AG04449 (cell line): ENCODE measurements at places on chromosomes 16 and 17.

DNA sequence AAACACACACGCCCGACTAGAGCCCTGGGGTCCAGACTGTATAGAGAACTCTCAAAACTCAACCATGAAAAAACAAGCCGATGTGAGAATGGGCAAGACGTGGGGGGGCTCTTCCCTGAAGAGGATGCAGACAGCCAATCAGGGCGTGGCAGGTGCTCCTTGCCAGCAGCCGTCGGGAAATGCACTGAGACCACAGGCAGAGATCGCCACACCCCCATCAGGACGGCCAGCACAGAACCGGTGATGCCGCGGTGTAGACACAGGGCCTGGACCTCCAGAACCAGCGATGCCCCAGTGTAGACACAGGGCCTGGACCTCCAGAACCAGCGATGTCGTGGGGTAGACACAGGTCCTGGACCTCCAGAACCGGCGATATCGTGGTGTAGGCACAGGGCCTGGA lies 169.2 kb downstream of the LAT start:
- DNase-seq, result no peak

DNA sequence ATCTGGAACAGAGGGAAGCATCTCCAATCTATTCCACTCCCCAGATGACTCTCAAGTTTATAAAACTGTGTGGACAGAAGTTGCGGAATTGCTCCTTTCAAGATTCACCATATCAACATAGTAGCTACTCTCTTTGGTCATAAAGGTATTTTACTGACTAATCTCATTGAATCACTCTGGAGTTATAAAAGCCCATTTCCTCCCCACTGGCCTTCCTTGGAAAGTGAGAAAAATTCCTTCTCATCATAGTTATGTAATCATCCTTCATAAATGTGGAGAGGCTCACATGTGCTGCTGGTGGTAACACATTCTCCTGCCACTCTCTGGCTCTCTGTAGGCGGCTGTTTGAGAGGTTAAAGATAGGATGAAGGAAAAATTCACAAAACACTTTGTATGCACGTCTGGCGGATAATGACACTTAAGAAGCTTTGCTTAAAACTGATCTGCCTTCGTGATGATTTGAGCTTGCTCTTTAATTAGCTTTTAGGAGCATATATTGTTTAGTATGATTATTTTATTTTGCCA lies 1034.0 kb upstream of the EEF2KMT start:
- DNase-seq, result no peak

- DNase-seq, result no peak
These were observed 592 bp upstream of the NUFIP2 start for GRCh38 chr17:29294580-29294900.

DNA sequence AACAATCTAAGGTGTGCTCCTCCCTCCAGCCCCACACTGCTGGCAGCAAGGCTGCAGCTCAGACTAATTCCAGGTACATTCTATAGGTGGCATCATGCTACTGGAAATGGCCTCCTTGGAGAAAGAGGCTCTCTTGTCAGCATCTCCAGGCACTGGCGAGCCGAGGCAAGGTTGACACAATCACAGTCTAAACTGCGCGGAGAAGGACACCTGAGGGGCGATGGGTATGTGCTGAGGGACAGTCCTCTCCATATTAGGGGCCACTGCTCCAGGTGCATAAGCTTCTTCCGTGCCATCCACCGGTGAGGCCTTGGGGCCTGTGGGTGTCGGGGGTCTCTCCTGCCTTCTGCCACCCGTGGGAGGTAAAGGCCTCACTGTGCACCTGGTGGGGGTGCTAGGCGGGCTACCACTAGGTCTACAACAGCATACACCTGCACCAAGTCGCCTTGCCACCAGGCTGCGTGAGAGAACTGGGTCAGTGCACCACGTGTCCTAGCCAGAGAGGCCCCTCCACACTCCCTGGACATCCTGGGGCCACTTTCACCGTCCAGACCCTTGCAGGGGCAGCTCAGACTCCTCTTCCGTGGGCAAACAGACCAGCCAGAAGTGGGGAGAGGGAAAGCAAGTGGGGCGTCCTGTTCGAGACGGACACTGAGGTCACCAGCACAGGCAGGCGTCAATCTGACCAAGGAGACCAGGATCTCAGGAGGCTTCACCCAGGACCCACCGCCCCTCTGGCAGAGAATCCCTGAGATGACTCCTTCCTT lies 12.1 kb upstream of the CBX8 start:
- no peak for DNase-seq

DNA sequence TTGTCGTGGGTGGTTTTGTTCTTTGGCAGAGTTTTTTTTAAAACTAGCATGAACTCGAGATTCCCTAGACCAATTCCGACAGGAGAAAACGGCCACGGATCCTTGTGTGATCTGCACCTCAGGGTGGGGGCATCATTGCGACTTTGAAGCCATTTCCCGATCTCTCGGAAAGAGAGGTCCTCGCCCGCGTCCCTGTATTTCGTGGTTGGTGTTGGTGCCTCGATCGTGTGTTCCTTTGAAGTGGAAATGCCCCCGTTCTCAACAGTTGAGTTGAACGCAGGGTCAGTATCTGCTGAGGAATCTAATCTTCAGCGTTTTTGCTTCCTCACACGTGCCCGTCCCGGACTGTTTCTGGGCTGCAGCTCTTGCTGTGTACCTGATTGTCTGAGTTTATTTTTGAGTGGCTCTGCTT lies 1.1 kb downstream of the CRAMP1 start:
- DNase-seq, result no peak

DNA sequence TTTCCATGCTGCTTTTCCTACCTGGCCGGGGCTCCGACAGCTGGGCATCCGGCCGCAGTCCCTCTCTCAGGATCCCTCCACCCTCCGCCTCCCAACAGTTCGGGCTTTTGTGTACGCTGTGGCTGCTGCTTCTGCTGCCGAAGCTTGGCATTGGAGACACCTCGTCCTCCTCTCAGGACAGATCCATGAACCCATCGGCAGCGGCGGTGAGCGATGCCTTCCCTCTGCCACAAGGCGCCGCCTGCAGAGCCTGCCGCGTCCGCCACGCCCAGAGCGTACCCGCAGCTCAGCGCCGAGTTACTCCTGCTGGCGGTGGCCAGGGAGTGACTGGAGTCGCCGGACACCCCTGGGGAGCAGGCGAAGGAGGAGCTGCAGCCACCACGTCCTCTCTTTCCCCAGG lies 2032.8 kb downstream of the TP53TG3F start:
- no peak for DNase-seq

GRCh38 chr17:68511254-68511670 lies 968 bp upstream of the PRKAR1A start:
- no peak for DNase-seq

DNA sequence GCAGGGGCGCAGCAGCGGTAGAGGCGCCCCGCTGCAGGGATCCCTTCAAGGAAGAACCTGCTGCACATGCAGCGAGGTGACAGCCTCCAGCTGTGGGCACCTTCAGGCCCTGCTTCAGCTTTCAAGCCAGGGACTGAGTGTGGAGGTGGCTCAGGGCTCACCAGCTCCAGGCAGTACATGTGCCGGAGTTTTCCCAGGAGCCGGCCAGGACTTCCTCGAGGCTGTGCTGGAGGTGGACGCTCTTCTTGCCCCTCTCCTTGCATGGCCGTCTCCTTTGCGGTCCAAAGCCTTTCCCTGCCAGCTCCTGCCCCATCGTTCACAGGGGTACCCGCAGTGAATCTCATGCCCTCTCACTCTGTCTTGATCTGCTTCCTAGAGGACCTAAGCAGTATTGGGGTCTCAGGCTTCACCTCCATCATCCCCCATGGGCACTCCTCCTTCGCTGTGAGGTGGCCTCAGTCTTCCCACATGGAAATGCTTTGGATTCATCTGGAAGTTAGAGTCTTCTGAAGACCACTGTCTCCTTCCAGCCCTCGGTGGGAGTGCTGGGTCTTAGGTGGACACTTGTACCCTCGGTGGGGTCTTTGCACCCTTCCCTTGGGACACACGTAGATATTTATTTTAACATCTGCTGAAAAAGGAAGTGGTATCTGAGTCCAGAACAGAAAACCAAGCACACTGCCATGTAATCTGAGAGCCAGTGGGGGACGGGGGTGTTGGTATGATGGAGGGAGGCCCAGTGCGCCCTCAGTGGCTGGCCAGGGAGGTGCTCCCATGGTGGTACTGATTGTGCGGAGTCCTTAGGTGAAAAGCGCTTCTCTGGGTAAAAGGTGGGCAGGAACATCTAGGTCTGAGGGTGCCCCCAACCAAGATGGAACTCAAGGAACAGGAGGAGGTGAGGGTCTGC lies 7.0 kb downstream of the XYLT2 start:
- no peak for DNase-seq

DNA sequence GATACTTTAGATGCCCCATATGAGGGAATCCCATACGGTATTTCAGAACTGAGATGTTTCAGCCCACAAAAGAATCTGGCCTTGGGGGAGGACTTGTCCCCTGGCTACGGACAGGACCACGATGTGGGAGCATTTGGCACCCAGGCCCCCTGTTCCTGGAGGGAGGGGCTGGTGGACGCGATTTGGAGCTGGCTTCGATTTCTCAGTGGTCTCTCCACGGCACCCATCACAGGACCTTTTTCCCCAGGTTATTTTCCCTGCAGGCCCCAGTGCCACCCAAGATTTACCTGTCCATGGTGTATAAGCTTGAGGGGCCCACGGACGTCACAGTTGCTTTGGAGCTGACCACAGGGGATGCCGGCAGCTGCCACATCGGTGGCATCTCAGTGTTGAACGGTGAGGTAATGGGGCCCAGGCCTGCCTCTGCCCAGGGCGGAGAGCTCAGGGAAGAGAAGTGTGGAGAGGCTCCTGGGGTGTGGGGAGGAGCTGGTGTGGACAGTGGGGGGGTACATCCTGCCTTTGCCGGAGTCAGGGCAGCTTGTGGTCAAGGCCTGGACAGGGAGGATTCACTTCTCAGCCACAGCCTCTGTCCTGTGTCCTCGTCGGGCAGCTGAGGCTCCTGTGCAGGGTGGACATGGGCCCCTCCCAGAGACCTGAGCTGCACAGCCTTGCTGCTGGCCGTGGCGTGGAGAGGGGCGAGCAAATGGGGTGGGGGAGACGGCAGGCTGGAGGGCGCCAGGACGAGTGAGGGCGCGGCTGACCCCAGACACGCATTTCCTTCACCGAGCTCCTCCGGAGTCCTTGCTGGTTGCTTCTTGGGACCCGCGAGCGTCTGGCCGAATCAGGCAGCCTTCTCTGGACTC lies 9.9 kb downstream of the ENGASE start:
- no peak for DNase-seq

DNA sequence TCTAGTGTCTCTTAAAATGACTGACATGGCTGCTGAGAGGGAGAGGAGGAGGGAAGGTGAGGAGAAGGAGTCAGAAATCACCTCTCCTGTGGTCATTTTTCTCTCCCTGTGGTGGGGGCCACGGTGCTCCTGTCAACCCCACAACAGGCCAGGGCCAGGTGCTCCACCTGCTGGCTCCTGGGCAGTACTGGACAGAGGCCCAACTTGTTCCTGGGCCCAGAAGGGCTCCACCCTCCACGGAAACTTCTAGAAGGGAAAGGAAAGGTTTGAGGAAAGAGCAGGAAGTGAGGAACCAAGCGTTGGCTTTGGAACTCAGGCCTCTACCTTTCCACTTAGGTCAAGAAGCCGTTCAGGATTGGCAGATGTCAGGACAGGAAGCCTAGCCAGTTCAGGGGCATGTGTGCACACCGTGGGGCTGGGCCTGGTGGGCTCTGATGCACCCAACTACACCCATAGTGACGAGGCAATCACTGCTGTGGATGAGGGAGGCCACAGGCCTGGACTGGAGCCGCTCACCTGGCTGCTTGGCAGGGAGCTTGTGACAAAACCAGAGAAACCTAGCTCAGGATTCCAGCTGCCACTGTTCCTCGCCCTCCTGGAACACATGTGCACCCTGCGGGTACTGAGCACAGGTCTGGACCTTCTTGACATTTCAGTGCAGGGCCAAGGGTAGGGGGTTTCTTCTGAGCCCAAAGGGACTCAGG lies 36.1 kb downstream of the WNT3 start:
- no peak for DNase-seq

- DNase-seq, result no peak
These were observed 66.1 kb downstream of the BCAS3 start for GRCh38 chr17:60743799-60744198.

DNA sequence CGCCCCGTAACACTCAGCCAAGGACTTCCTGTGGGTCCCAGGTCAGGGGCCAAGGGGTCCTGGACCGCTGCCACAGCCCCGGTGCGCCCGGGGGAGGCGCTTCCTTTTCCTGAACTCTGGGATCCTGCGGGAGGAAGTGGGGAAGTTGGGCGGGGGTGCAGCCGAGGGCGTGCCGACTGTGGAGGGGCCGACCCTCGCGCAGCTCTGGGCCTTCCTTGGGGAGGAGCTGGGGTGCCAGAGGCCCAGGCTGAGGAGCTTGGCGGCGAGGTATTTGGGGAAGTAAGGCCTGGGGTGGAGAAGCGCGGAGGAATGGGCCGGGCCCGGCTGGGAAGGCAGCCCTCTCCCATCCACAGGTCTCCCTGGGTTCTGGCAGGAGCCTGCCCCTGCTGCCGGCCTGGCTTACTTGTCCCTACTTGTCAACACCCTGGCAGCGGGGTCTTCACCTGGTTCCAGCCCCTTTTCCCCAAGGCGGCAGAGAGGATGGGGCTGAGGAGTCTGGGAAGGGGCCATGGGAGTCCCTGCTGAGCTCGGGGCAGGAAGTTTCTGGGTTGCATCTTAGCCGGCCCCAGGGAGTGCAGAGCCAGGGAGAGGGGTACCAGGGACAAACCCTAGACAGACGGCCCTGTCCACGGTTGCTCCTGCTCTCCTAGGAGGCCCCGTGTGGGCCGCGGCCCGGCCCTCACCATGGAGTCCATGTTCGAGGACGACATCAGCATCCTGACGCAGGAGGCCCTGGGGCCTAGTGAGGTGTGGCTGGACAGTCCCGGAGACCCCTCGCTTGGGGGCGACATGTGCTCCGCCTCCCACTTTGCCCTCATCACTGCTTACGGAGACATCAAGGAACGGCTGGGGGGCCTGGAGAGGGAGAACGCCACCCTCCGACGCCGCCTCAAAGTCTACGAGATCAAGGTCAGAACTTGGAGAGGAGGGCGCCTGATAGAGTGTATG lies 1.7 kb downstream of the TBKBP1 start:
- DNase-seq, result no peak

- no peak for DNase-seq
These were observed 232.7 kb downstream of the SOX9 start for GRCh38 chr17:72353502-72353901.

GRCh38 chr16:10827691-10828341 lies 9.2 kb upstream of the TVP23A start:
- DNase-seq, result peak; percentile 34

GRCh38 chr17:2980904-2981246 lies 82.5 kb downstream of the OR1D5 start:
- no peak for DNase-seq

DNA sequence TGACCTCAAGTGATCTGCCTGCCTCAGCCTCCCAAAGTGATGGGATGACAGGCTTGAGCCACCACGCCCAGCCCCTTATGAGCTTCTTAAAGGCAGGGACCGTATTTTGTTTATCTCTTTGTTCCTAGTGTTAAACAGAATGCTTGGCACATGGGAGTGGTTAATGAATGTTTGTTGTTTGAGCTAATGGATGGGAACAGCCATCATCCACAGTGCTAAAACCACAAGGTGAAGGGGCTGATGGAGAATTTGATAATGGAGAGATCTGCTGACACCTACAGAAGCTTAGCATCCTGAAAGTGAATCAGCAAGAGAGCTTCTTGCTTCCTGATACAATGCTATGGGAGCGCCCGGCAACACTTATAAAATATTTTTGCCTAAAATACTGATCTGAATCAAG lies 8.6 kb upstream of the CDH1 start:
- no peak for DNase-seq
